ENCODE measurements at places on chromosomes 2 and 18. TPM values are rescaled to one million over a fixed set of nuclear protein-coding genes. Genes with fewer than 3 reads are reported as not detected.

The MARS2 gene
- 24.3 TPM for total RNA-seq

The RTP5 gene
- not detected for total RNA-seq

The ARHGAP28 gene
- total RNA-seq: not detected

DNA sequence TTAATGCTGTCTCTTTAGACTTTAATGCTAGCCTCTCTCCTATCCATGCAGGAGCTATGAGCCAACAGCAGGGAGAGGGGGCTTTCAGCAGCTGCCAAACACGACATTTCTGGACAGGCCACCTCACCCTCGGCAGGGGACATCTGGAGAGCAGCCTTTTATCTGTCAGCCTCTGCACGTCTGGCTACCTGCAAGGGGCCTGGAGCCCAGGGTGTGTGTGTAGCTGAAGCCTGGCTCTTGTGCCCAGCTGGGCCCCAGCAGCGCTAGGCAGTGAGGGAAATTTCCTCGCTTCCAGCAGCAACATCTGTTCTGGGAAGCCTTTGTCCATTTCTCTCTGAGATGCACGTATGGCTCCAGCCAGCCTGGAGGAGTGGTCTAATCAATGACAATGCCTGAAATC, 728.7 kb upstream of the ID2 start:
- H3K27ac ChIP-seq: no peak overlapping the region
- no peaks in the 10 kb centered on the region for H3K4me1 ChIP-seq
- no peaks in the 10 kb centered on the region for H3K36me3 ChIP-seq
- no peaks in the 10 kb centered on the region for H3K27me3 ChIP-seq
- DNase-seq: no peak

All from activated naive CD8-positive, alpha-beta T cell treated with anti-CD3 and anti-CD28 coated beads for 36 hours (primary cell).